Type B pancreatic cell (in vitro differentiated cells): ENCODE measurements at places on chromosomes 1 and 21. TPM values are rescaled to one million over a fixed set of nuclear protein-coding genes. Genes with fewer than 3 reads are reported as not detected.

- peaks cover 4% of the 10 kb centered on the region for H3K4me1 ChIP-seq
- H3K4me3 ChIP-seq, result no peak overlapping the region
- DNase-seq, result no peak
- H3K27ac ChIP-seq, result no peak overlapping the region
Measured at GRCh38 chr1:46333300-46334029, 7.1 kb upstream of the NSUN4 start.

DNA sequence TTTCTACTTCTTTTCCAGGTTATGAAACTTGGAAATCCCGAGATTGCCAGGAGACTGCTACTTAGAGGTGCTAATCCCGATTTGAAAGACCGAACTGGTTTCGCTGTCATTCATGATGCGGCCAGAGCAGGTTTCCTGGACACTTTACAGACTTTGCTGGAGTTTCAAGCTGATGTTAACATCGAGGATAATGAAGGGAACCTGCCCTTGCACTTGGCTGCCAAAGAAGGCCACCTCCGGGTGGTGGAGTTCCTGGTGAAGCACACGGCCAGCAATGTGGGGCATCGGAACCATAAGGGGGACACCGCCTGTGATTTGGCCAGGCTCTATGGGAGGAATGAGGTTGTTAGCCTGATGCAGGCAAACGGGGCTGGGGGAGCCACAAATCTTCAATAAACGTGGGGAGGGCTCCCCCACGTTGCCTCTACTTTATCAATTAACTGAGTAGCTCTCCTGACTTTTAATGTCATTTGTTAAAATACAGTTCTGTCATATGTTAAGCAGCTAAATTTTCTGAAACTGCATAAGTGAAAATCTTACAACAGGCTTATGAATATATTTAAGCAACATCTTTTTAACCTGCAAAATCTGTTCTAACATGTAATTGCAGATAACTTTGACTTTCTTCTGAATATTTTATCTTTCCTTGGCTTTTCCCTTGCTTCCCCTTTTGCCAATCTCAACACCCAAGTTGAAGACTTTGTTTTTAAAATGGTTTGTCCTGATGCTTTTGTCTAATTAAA lies 4.0 kb downstream of the CDKN2C start:
- H3K36me3 ChIP-seq, result no peaks in the 10 kb centered on the region
- no peak for DNase-seq
- no peak overlapping the region for H3K27ac ChIP-seq
- peaks cover 15% of the 10 kb centered on the region for H3K4me1 ChIP-seq
- H3K27me3 ChIP-seq, result peaks cover 91% of the 10 kb centered on the region

RBBP5 gene
- total RNA-seq, result 16.5 and 21.4 TPM in 2 replicates

DNA sequence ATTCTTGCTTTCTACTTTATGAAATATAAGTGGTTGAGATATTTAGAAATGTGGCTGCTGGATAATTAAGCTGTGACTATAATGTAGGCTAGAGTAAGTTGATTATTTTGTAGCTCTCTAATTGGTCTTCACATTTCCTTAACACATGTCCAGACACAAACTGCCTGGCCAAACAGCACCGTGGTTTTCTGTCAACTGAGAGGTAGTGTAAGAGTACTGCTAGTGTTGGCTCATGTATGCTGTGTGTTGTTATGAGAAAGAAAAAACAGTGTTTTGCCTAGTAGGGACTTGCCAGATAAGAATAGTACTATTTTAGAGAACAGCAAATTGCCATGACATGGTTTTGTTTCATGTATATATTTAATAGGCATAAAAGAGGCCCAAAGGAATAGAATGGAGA lies 37.1 kb downstream of the TMED5 start:
- no peaks in the 10 kb centered on the region for H3K4me1 ChIP-seq
- peaks cover 31% of the 10 kb centered on the region for H3K36me3 ChIP-seq
- H3K4me3 ChIP-seq, result no peak overlapping the region
- H3K27ac ChIP-seq, result no peak overlapping the region

- peaks cover 41% of the 10 kb centered on the region for H3K36me3 ChIP-seq
- no peaks in the 10 kb centered on the region for H3K4me1 ChIP-seq
- no peaks in the 10 kb centered on the region for H3K27me3 ChIP-seq
- DNase-seq, result no peak
- no peak overlapping the region for H3K4me3 ChIP-seq
- no peak overlapping the region for H3K27ac ChIP-seq
Measured at GRCh38 chr1:93237021-93237420, 56.5 kb downstream of the CCDC18 start.

KCNN3 gene
- 0.45 and 3.8 TPM in 2 replicates for total RNA-seq

DNA sequence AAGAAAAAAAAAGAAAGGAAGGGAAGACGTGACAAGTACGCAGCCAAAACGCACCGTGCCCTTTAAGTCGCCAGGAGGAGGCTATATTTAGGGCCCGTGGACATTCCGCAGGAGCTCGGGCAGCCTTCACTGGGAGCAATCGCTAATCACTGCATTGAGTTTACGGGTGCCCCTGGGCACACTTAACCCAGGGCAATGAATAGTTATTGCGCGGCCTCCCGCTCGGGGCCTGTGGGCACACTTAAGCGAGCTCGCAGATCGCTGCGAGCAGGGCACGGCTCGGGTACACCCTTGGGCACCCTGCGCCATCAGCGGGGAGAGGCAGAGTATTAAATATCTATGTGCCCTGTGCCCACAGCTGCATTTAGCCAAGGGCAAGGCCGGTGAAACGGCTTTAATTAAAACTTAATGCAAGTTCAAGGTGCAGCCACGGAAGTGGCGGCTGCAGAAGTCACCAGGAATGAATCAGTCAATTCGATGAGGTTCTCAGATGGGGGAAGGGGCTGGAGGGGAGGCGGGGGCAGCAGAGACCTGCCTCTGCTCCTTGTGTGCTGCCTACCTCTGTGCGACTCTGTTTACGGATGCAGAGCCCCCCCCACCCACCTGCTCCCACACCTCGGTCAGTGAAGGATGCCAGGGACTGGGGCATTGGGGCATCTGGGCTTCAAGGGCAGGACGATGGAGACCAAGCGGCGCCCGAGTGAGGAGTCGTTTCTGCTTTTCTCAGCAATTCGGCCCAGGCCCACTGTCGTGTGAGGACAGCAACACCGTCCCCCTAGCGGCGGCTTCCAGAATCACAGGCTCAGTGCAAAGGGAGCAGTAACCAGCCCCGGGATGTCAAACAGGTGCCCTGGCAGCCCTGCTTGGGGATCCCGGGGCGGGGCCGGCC lies 51.8 kb upstream of the TARDBP start:
- peaks cover 6% of the 10 kb centered on the region for H3K27me3 ChIP-seq
- H3K4me1 ChIP-seq, result no peaks in the 10 kb centered on the region
- H3K36me3 ChIP-seq, result no peaks in the 10 kb centered on the region
- H3K4me3 ChIP-seq, result no peak overlapping the region
- no peak overlapping the region for H3K27ac ChIP-seq
- DNase-seq, result peak; percentile 91

GRCh38 chr1:121443001-121443540 lies 258.3 kb downstream of the SRGAP2C start:
- DNase-seq, result no peak
- no peaks in the 10 kb centered on the region for H3K4me1 ChIP-seq
- H3K27me3 ChIP-seq, result no peaks in the 10 kb centered on the region
- H3K36me3 ChIP-seq, result no peaks in the 10 kb centered on the region
- H3K27ac ChIP-seq, result no peak overlapping the region

TMOD4 gene
- 1.9 TPM in 2 replicates for total RNA-seq

DNA sequence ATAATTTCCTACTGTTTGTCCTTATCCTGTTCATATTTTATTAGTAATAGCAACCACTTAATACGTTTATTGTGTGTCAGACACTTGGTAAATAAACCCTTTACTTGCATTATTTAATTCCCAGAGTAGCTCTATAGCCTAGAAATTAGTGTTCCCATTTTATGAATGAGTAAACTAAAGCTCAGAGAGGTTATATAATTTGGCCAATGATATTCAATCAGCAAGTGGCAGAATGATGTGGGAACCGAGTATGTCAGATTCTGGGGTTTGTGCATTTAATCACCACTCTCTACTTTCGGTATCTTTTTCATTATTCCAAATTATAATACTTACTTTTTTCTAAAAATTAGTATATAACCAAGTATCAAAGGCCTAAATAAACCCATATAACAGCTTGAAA lies 6.6 kb upstream of the ARPC5 start:
- H3K4me3 ChIP-seq, result no peak overlapping the region
- no peak for DNase-seq
- H3K36me3 ChIP-seq, result no peaks in the 10 kb centered on the region
- H3K27me3 ChIP-seq, result peaks cover 7% of the 10 kb centered on the region

- no peak overlapping the region for H3K4me3 ChIP-seq
- peaks cover 24% of the 10 kb centered on the region for H3K36me3 ChIP-seq
- H3K4me1 ChIP-seq, result peaks cover 18% of the 10 kb centered on the region
- H3K27me3 ChIP-seq, result no peaks in the 10 kb centered on the region
- no peak for DNase-seq
Measured at GRCh38 chr1:115677182-115677555, 35.4 kb downstream of the VANGL1 start.

ERO1B gene
- total RNA-seq, result 33.0 and 43.5 TPM in 2 replicates

DNA sequence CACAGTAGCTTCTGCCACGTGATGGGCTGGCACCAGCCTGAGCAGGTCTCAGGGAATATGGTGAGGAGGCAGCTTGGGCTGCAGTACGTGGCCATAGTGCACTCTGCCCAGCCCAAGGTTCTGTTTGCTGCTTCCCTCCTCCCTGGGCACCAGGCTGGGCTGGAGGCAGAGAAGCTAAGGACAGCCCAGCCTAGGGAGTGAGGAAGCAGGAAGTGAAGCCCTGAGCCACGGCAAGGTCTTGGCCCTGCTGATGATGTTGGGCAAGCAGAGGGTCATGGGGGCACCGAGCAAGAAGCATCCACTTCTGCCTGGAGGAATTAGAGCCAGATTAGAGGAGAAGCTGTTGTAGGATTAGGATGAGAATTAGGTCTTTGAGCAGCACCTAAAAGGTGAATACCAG lies 326.7 kb upstream of the VAMP3 start:
- H3K36me3 ChIP-seq, result no peaks in the 10 kb centered on the region
- H3K4me1 ChIP-seq, result peaks cover 9% of the 10 kb centered on the region
- no peak overlapping the region for H3K4me3 ChIP-seq
- no peak for DNase-seq

- H3K4me3 ChIP-seq, result no peak overlapping the region
- H3K36me3 ChIP-seq, result no peaks in the 10 kb centered on the region
- no peaks in the 10 kb centered on the region for H3K27me3 ChIP-seq
- no peak overlapping the region for H3K27ac ChIP-seq
Measured at GRCh38 chr1:30777904-30778153, 20.3 kb upstream of the LAPTM5 start.

E2F2 gene
- 8.4 and 9.4 TPM in 2 replicates for total RNA-seq

FBLIM1 gene
- total RNA-seq, result 78.3 and 182 TPM in 2 replicates

ALX3 gene
- total RNA-seq, result 1.4 and 19.8 TPM in 2 replicates

DNA sequence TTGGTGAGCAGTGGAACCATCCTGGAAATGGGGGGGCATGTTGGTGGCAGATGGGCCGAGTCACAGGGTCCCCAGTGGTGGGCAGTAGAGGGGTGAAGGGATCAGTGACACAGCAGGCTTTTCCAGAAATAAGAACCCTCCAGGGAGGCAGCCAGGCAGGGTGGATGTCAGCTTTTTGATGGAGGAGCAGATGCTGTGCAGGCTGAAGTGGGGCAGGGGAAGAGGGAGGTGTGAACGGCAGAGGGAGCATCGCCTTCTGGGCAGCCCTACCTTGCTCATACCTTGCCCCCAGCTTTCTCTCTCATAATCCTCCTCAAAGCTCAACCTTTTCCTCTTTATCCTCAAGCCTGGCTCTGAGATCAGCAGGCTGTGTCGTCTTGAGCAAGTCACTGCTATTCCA lies 131.8 kb upstream of the IPO9 start:
- no peak for DNase-seq
- no peaks in the 10 kb centered on the region for H3K27me3 ChIP-seq
- H3K4me3 ChIP-seq, result no peak overlapping the region
- H3K27ac ChIP-seq, result no peak overlapping the region
- peaks cover 12% of the 10 kb centered on the region for H3K4me1 ChIP-seq

- H3K4me3 ChIP-seq, result no peak overlapping the region
- H3K27ac ChIP-seq, result no peak overlapping the region
- H3K36me3 ChIP-seq, result no peaks in the 10 kb centered on the region
- DNase-seq, result no peak
- peaks cover 21% of the 10 kb centered on the region for H3K27me3 ChIP-seq
- no peaks in the 10 kb centered on the region for H3K4me1 ChIP-seq
Measured at GRCh38 chr1:5311634-5312292, 657.4 kb downstream of the AJAP1 start.

DNA sequence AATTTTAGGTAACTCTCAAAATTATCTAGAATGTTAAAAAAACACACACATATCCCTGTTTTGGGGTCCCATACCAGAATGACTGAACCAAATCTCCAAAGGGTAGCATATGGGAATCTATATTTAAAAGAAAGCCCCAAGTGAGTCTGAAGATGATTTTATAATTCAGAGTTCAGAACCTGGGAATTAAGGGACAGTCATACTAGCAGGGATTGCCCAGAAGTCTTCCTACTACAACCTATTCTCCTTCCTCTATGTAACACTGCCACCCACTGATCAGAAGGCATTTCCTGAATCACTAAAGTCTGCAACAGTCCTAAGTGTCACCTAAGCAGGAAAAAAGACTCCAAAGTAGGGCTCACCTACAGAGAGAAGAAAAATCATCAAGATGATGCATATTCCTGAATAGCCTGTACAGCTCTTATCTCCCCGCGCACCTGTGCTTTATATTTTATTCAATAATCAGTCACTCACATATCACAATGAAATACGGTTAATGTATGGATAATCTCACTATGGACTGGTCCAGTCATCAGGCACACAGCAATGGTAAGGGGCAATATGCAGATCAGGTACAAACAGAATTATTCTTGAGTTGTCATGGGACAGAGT lies 4.9 kb downstream of the RGS1 start:
- DNase-seq, result no peak
- peaks cover 11% of the 10 kb centered on the region for H3K4me1 ChIP-seq
- H3K27me3 ChIP-seq, result no peaks in the 10 kb centered on the region
- H3K27ac ChIP-seq, result no peak overlapping the region
- H3K4me3 ChIP-seq, result no peak overlapping the region

KCNE1 gene
- total RNA-seq, result 0.14 and 0.51 TPM in 2 replicates

GRCh38 chr21:15007716-15008296 lies 57.0 kb downstream of the NRIP1 start:
- no peak overlapping the region for H3K4me3 ChIP-seq
- no peaks in the 10 kb centered on the region for H3K27me3 ChIP-seq
- DNase-seq, result no peak
- no peak overlapping the region for H3K27ac ChIP-seq
- peaks cover 33% of the 10 kb centered on the region for H3K36me3 ChIP-seq

RIMS3 gene
- total RNA-seq, result 2.0 and 4.2 TPM in 2 replicates

DNA sequence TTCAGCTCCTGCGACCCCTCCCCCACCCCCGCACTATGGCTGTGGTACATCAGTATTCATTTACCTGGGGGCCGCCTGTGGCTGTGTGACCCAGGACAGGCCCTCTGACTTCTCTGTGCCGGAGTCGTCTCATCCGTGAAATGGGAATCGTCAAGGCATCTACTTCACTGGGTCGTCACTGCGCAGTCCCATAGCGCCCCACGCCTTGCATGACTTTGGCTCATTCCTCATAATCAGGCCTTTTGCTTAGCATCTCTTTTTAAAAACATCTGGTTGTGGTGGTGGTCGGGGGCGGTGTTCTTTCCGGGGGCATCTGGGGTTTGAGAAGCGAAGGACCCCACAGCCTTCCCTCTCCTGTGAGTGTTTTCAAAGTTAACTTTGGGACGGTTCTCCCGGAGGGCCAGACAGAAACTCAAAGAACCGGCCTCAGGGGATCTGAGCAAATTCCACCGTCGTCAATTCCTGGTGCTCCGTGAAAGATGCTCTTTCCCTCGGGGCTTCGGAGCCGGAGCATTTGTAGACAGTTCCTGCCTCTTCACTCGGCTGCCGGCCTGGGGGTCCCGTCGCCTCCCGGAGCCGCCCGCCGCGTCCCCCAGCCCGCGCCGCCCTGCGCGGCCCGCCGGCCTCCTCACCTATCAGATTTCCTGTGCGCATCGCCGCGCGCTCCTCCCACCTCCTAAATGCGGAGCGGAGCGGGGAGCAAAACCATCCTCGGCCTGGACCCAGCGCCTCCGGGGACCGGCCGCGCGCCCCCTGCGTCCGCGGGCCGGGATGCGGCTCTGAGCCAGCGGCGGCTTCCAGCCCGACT lies at the start of gene B3GALT5:
Gene B3GALT5 (plus strand): TSS at position 708 of the 808 bp plus-strand sequence. CDS start 47,620 bp downstream, outside the sequence.
- DNase-seq, result peak; percentile 78
- H3K36me3 ChIP-seq, result peaks cover 11% of the 10 kb centered on the region
- peaks cover 29% of the 10 kb centered on the region for H3K4me1 ChIP-seq
- peak within 1 kb of the TSS; percentile 80 for H3K27ac ChIP-seq
